ENCODE measurements at places on chromosomes 12 and 14.

- no peak for DNase-seq
Measured at GRCh38 chr12:18549598-18549997, 188.2 kb downstream of the PLCZ1 start.

- no peak for DNase-seq
Measured at GRCh38 chr12:84073401-84073800, 839.2 kb downstream of the SLC6A15 start.

DNA sequence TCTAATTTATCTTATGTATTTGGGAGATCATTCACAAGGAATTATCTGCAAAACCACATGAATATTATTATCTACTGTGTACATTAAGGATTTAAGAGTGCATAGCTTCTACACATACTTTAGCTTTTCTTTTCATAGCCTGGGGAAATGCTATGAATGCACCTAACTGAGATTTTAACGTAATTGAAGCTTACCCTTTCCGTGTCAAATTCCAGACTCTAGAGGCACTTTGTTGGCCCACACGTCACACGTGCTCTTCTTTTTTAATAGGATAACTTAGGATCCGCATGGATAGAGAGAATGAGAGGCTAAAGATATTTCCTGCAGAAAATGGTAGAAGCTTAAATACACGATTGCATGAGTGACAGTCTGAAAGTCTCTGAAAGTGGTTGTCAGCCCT is 481.1 kb downstream of the PCNX1 start:
- DNase-seq = no peak

GRCh38 chr14:104948736-104949031 is 24.0 kb downstream of the PLD4 start:
- DNase-seq = no peak

DNA sequence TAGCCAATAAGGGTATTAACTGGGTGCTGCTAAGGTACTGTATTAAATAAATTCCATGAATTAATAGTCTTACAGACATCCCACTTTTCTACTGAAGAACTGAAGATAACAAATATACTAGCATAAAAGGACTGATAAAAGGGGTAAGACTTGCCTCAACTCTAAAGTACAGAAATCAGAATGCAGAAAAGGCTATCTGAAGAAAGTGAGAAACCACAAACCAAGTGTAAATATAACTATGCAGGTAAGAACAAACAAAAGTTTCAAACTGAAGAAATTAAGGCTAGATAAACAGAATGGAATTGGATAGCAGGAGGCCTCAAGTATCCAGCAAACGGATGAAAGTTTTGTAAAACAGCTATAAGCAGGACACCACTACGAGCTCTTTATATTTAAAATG is 29.5 kb downstream of the YAF2 start:
- DNase-seq = no peak
